GM12892 (cell line): ENCODE measurements at places on chromosomes 4 and X.

DNA sequence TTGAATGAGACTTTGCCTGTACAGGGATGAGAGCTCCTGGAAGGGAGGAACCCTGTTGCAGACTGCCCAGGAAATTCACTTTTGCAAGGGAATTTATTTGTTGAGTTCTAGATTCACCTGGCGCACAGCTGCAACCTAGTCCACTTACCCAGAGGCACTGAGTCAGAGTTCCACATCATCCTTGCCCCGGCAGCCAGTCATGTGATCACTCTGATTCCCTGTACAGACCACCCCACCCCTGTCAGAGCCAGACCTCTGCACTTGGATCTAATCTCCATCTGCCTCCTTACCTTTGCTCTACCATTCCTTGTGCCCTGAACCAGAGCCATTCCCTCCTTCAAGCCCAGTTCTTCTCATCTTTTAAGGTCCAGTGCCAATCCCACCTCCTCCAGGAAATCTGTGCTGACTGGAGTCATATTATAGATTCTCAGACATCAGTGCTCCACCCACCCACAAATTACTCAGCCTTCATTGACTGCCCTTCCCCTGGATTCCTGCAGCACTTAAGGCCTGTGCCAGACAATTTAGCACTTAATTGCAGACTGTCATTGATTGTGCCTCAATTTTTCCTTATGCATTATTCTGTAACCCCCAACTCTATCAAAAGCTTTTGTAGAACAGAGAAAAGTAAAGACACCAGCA is 84.1 kb upstream of the MAGEA4 start:
- DNase-seq = no peak

DNA sequence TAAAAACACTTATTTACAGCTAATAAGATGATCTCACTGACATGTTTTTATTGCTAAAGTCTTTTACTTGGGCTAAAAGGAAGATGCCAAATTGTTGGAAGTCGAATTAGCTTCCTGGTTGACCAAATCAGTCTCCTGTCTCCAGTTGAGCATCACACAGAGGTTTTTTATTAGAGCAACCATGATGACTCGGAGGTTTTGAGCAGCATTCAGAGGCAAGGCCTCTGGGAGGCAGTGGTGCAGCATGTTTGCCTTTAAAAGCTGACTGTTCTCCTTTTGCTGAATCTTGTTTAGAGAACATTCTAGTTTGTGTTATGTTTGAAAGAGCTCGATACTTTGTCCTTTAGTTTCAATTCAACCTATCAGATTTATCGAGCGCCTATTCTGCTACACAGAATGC is 2.1 kb downstream of the UCHL1 start:
- DNase-seq = no peak

- no peak for DNase-seq
These were observed 154.2 kb upstream of the HAND2 start for GRCh38 chr4:173684223-173684622.

GRCh38 chrX:5458300-5458842 is 770.3 kb downstream of the NLGN4X start:
- DNase-seq = no peak

DNA sequence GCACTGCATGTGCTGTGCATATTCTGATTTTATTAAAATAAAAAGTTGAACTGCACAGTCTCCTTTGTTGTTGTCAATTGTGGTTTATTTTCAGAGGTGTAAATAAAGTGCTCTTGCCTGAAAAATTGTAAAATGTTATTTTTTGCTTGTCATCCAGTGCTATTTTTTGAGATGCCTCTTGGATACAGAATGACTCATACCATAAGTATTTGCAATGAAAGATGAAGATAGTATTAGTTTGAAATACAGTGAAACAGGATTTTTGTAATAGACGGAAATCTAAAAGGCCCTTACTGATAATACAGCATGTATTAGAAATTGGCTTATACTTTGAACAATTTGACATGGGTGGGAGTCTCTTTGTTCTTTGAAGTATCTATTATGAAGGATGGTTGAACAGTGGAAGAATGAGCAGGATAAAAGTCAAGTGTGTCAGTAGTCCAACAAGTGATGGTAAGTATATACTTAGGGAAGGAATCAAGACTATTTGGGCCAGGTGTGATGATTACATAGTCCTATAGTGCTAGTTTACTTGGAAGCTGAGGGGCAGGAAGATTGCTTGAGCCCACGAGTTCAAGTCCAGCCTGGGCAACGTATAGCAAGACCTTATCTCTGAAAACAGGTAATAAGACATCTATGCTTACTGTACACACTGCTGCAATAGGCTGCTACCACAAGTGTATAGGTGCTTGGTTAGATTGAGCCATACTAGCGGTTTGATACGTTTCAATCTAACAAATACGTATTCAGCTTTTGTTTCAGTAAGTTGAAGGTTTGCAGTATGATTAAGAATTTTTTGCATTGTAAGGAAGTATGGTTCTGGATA is 16.4 kb downstream of the DDX3X start:
- DNase-seq = no peak

DNA sequence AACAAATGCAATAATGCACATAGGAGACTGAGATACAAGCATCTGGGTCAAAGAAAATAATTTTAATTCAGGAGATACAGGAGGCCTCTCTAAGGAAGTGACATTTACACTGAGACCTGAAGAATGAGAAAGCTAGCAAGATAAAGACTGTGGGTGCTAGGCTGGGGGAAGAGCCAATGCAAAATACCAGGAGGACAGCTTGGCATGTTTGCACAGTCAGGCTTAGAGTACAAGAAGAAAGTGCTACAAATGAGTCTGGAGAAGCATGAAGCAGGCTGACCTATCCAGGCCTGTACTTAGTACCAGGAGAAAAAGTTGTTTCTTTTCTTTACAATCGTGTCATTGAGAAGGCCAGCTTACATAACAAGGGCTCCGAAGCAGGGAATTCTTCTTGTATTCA is 56.9 kb downstream of the GABRB1 start:
- no peak for DNase-seq

DNA sequence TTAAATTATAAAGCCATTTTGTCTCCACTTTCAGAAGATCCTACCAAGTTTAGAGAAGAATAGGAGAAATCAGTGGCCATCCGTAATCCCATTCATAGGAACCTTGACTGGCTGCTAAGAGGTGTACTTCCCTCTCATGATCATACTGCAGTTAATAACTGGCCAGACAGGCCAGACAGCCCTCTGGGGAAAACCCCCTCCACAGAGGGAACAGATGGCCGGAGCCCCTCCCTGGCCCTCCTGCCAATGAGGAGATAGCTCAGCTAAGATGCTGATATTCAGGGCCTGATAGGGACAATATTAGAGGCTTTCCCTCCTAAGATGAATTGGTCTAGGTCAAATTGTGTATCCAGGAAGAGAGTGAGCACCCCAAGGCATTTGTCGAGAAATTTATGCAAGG is 200.0 kb upstream of the MAOA start:
- no peak for DNase-seq
